ENCODE measurements at places on chromosomes 5 and 9.
A peak's percentile ranks its signal among the peaks of the same experiment; 100 is the strongest.

DNA sequence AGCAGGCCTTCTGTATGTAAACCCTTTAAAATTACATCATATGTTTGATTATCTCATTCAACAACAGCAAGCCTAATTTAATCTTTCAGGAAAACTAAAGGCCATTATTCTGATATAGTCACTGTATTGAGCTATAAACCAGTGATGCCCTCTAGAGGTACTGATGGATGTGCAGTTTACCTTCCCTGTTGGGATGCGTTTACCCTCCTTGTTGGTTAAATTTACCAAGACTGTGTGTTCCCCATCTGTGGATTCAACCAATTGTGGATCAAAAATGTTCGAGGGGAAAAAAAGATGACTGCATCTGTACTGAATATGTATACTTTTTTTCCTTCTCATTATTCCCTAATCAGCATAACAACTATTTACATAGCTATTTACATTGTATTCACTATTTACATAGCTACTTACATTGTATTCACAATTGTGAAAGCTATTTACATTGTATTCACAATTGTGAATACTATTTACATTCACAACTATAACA is 3.7 kb upstream of the BAAT start:
- no peak for DNase-seq

GRCh38 chr9:95822015-95822414 is 53.5 kb upstream of the ERCC6L2 start:
- DNase-seq = no peak

DNA sequence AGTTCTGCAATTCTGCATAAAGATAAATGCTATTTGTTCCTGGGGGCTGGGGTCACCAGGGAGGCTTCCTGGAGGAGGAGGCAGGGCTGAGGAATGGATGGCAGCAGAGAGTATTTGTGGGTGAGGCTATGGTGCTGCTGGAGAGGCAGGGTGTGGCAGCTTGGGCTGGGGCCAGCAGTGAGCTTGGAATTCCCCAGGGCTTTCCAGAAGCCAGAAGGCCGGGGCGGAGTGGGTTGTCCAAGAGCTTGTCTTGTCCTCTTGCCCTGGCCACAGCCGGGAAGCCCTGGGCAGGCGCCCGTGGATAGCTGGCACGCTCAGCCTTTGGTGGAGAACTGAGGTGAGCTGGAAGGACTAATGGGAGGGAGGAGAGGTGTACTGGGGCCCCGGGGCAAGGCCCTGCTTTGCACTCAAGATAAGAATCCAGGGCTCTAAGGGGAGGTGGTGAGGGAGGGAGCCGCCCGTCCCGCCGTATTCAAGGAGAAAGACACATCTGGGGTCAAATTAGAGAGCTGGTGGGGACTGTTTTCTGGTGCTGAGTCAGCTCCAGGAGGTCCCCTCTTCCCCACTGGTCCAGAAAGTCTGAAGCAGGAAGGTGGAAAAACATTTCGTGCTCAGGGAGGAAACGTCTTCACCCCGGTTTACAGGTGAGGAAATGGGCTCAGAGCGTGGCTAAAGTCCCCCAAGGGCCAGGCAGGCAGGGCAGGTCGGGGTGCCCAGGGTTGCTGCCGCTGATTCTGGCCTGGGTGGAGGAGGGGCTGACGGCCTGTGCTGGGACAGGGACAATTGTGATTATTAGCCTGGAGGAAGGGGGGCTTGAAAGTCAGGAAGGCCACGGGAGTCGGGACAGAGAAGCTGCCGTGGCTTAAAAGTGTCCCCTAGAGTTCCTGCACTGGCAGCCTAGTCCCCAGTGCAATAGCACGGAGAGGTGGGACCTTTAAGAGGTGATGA is 26.9 kb upstream of the CNOT6 start:
- no peak for DNase-seq

DNA sequence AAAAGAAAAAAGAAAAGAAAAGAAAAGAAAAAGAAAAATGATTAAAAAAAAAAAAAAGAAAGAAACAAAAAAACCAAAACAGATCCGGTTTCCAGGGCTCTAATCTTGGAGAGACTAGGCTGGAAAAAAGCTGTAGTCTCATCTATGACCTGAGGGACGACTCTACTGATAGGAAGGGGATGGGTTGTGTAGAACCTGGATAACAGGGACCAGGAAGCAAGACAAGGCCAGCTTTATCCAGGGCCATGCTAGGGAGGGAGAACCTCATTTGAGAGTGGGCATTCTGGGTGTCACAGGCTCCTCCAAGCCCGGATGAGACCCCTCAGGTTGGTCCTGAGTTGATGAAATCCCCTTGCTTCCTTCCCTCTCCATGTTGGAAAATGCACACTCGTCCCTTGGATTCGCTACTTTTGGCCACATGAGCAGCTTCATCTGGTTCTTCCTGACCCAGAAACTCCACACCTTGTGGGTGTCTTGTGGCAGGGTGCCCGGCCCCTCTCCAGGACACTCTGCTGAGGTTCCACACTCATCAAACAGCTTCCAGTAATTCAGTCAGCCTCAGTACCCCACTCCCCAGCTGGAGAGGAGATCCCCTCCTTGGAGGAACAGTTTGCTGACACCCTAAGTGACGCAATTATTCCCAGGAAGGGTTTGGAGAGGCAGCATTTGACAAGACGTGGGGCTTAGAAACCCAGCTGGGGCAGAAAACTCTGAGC is 71.1 kb upstream of the LHFPL2 start:
- no peak for DNase-seq

GRCh38 chr5:143559586-143560109 is 156.2 kb upstream of the NR3C1 start:
- no peak for DNase-seq

GRCh38 chr5:41707853-41708603 is 162.2 kb downstream of the OXCT1 start:
- no peak for DNase-seq

DNA sequence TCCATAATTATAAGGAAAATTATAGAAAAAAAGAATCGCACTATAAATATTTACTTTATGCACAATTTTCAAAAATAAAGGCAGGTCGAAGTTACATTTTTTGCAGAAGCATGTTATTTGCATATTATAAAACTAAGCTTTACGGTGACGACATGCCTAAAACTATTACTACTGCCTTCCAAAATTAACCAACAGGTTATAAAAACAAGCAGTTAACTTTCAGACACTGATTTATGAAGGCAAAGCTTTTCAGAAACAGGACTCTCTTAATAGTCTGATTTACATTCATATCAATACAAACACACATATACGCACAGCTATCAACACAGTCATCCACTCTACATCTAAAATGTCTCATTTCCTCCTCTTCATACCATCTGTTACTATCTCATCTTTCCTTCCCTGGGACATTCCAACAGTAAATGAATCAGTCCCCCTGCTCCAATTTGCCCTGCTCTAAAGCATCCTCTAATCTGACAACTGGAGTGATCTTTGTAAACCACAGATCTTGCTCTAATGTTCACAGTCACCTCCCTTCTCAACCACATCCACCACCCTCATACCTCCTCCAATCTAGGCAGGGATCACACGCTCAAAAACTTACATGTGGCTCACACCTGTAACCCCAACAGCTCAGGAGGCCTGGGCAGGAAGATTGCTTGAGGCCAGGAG is 21.6 kb downstream of the FBXW11 start:
- DNase-seq = no peak

GRCh38 chr5:73759771-73760170 is 133.8 kb downstream of the ARHGEF28 start:
- DNase-seq = no peak

DNA sequence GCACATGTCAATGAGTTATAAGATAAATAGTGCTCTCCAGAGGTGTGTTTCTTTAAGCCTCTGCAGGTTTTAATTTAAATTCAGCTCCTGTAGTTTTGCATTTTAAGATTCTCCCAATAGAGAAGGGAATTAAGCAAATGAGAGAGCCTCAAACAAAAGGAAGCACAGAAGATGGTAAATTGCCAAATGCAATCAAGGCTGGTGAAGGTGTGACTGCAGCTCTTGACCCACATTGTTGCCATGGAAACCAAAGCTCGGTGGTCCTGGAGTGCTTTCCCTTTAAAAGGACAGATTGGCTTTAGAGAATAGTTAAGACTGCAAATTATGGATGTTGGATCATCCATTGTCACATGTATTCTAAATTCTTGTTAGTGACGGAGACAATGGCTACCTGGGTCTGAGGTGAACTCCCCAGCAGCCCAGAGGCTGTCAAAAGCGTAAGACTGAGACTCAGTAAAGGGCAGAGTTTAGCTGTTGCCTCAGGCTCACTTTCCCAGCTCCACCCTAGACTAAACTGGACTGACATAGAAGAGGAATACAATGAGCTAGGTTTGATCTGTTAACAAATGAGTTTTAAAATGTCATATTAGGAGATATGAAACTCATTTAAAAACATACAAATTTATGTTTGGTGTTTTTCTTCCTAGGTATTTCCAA is 12.3 kb downstream of the GAPT start:
- no peak for DNase-seq

DNA sequence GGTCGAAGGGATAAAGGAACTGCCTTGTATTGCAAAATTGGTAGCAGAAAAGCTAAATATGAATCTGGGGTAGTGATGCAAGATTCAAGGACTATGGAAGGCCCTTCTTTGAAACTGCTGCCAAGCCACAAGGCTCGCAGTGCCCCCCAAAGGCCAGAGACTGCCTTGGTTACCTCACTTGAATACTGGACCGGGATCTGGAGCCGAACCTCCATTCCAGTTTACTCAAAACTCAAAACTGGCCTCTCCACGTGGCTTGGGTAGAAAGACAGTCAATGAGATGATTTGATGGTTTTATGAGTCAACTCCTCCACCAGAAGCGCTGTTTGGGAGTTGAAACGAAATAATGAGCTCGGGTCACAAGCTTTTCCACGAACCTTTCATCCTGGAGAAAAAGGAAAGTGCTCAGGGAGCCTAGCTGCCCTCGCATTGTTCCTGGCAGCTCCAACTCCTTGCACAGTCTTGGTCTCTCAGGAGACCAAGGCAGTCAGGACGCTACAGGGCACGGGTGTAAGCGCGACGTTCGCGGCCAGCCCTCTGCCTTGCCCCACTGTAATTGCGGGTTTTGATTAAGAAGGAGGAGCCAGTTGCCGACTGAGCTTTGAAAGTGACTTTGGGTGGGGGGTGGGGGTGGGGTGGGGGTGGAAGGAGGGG is 2.8 kb downstream of the ST8SIA4 start:
- DNase-seq = peak; percentile 43

- DNase-seq = no peak
Measured at GRCh38 chr5:59789197-59789596, 104.3 kb downstream of the PDE4D start.

GRCh38 chr5:57094753-57095683 is 78.8 kb upstream of the GPBP1 start:
- no peak for DNase-seq

GRCh38 chr9:88652876-88653275 is 117.9 kb downstream of the NXNL2 start:
- DNase-seq = no peak

- no peak for DNase-seq
Measured at GRCh38 chr5:125478599-125478998, 732.2 kb upstream of the ZNF608 start.

DNA sequence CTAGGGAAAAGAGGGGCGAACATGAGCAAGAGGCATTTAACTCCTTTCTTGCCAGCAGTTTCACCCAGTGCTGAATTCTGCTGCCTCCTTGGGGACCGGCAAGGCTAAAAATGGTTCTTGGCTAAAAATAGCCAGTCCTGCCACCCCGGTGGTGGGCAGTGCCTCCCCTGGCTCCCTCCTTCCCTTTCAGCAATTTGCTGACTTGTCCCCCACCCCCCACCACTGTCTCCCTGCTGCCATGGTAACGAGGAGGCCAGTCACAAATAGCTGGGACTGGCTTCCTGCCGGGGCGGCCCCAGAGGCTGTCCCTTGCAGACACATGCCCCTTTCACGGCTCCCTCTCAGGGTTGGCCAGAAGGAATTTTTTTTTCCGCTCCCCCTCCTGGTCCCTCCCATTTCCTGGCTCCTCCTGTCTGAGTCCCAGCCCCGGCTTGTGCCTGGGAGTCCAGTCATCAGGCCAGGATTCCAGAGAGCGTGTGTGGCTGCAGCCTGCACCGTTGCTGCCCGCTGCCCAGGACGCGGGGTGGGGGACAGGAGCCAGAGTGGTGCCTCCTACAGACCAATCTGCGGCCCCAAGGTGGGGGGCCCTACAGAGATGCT is 130.3 kb downstream of the RGS3 start:
- DNase-seq = no peak

DNA sequence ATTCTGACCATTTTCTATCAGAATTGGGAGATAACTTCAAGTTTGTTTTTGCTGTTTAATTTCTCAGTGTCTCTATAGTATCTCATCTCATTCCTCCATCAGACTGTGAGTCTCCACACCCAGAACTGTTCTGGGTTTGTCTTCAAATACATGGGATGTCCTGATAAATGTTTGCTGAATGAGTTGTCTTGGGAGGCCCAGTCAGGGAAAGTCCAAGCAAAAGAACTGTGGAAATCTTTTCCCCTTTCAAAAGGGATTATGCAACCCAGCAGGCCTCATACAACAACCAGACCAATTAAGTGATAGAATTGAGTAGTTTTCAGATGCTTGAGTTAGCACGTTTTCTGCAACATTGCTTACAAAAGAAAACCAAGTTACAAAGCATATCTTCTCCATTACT is 324.4 kb downstream of the BRINP1 start:
- no peak for DNase-seq

DNA sequence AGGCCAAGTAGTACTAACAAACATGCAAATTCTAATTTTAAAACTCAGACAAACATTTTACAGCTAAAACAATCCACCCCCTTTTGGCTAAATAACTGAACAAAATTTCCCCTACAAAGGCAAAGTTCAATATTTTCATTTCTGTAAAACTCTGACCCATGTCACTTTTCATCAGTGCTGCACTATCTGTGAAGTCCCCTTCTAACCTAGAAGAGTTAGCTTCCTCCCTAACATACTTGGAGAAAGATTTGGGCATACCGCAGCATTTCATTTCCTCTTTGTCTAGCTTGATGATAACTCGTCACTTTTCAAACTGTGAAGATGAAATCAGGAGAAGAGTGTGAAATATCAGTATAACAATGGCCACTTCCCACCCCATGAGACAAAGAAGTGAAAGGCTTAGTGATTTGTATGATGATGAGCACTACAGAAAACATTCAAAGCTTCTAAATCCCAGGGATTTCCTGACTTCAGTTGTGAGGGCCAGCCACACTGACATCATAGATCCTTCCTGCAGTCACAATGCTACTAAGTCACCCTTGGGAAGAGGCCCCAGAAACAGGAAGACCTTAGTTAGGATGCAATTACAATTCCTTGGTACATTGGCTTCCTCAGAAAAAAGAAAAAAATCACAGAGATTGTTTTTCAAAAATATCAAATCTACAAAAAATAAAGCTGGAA is at the start of gene FAM81B:
FAM81B (plus strand) TSS at position 555 of the 681 bp plus-strand sequence; CDS start at position 579, 24 bp downstream.
- no peak for DNase-seq

DNA sequence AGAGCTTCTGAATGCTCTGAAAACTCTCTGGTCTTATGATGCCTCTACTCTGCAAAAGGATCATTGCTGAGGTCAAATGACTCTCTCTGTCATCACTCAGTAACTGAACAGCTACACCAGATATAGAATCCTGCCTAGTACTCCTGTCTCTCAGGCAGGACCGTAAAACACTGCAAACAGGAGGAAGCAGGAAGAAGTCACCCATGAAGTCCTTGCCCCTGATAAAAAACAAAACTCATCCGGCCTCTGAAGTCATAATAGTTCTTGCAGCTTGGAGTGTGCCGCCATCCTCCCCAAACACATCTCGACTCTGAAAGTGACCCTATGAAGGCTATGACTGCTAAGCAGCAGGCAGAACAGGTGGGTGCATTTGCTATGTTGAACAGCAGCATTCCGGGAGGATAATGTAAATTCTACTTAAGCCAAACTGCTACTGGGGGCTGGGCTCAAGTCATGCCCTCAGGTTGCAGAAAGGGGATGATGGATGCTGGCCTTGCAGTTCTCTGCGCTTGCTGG is 81.9 kb upstream of the FAM169A start:
- DNase-seq = no peak

- no peak for DNase-seq
Measured at GRCh38 chr9:89368978-89369377, 50.7 kb downstream of the SECISBP2 start.
